8988T (cell line): ENCODE measurements at places on chromosomes 2 and 18.

GRCh38 chr2:215364157-215365155 lies 52.6 kb downstream of the ATIC start:
- no peak for DNase-seq

DNA sequence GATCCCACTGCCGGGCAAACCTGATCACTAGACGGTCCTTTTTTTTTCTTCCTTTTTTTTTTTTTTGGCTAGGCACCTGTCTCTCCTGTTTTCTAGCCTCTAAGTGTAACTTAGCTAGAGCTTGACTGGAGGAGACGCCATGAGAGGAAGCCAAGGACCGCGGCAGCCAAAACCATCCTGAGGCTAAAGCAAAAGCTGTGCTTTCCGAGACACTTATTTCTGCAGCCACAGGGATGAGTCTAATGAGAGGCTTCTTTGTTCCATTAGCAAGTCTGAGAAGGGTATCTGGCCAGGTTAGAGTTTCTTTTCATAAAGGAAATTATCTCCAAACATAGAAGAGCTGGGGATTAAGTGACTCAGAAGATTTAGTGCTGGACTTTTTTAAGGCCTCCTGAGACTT lies 7.3 kb upstream of the CXCR4 start:
- no peak for DNase-seq

DNA sequence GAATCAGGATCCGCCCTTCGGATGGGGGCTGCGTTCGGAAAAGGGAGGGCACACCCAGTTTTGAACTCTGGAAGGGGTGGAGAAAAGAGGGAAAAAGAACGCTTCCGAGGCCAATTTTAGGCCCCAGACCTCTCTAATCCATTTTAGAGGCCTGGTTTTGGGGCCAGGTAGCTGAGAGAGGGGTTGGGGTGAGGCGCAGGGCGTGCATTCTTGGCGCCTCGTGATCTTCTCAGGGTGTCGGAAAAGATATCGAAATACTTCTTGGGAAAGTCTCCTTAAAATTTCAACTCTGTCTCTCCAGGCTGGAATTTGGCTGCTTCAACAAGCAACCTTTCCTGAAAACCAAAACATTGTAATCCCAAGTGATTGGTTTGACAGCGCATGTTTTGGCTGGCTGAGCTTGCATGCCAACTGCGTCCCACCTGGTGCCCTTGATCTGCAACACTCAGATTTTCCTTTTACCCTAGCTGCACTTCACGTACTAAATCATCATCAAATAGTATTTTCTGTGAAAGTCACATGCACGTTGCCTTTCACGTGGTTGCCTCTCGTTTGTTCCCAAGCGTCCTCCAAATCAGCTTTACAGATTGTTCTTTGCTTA lies 864 bp upstream of the XPO1 start:
- DNase-seq: no peak

- DNase-seq: no peak
Observed at GRCh38 chr2:16071039-16071864, 130.9 kb downstream of the MYCN start.

DNA sequence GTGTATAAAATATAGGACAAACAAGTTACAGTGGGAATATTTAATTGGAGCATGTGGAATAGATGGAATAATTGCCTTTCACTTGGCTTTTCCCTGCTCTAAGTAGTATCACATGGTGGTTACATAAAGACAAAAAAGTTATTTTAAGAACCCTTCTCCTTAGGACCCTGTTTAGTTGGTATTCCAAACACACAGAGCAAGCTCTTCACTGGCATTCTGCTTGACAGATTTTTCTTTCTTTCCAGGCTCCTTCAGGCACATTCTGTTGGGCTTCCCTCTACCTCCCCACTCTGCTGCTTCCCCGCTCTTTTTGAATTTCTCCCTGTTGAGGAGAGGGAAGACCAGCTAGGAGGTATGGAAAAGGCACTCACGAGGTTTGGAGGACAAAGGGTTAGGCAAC lies 29.0 kb upstream of the DARS1 start:
- DNase-seq: no peak

GRCh38 chr2:172072303-172072702 lies 13.0 kb upstream of the DLX1 start:
- no peak for DNase-seq

DNA sequence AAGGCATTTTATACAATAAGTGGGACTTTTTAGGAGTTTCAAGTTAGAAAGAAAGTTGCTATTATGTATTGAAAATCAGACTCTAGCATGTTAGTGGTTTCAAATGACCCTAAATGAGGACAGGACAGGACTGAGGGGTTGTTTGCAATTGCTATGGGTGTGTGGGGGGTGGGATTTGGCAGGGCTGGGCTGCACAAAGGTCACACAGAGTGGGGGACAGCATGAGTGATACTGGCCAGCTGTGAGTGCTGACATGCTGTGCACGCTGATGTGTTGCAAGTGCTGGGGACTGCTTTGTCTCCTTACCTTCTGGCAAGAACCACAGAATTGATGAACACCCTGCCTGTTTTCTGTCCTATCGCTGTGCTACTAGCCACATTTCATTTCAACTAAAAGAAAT lies 29.8 kb downstream of the RNMT start:
- no peak for DNase-seq

DNA sequence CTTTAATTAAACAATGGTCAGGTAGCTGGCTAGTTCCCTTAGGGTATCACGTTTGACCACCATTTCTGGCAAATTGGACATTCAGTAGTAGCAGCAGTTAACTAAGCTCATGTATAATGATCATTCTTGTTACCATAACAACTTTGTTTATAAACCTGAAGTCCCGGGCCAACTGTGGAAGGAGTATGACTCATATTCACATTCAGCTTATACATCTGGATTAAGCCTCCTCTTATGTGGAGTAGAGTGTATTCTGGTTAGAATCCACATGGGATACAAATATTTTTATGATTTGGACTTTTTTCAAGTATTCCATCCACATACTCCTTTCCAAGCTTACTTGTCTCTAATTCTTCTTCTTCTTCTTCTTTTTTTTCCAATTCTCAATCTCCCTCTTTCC lies 70.3 kb upstream of the ZSWIM2 start:
- DNase-seq: no peak

DNA sequence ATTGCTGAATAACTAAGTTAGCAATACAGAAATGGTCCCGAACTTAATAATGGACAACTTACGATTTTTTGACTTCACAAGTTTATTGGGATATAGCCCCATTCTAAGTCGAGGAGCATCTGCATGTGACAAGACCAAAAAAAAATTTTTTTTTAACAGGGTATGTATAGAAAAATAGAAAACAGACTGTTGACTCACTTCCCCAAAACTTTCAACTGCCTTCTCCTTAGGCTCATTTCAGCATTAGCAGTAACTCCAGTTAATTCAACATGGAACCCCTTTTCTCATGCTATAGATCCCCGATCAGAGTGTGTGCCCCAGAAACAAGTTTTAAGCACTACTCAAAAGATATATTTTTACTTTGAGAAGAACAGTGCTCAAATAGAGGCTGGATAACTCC lies 5.4 kb downstream of the CD302 start:
- no peak for DNase-seq

- DNase-seq: no peak
Observed at GRCh38 chr18:27467073-27467472, 282.0 kb upstream of the CHST9 start.

GRCh38 chr18:77111449-77111848 lies 21.1 kb downstream of the MBP start:
- DNase-seq: no peak

DNA sequence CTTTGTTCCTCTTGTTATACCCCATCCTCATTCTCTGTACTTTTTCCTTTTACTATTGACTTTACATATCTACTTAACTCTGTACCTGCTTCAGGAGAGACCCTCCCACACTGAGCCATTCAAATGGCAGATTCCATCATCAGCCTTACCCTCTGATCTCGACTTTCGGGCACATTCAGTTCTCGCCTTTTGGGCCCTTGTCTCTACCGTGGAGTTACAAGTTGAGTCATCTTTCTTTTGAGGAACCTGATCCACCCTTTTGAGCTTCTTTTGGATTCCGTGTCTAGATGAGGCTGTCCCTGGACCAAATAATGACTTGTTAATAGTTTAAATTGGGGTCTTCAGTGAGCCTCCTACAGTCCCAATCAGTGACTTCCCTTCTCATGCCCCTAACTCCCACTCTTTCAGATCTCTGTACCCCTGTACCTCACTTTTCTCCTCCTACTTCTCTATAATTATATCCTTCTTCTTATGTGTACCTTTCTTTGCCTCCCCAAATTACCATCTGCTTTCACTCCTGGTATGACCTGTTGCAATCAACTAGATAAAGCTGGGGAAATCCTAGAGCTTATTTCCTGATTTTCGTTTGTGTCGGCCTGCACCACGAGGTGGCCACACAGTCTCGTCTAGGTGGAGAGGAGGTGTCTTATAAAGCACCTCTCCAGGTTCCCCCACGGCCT lies 17.2 kb downstream of the SP110 start:
- DNase-seq: no peak

DNA sequence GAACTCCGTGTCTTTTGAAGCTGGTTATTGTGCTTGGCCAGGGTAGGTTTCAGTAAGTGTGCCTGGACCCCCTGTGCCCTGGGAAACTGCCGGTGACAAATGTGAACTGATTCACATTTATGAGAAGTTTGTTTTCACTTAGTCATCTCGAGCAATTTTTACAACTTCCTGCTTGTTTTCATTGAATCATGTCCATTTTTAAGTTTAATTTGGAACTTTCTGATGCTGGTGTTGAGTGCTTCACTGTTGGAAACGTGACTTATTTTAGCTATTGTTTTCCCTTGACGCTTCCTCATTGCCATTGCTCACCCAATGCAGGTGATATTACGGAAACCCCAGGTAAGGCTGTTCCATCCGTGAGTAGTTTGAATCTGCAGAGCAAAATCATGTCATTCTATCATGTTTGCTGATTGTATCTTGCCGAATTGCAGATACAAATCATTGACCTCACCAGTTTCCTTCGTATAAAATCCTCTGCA lies 97.2 kb downstream of the RTN4 start:
- DNase-seq: no peak

DNA sequence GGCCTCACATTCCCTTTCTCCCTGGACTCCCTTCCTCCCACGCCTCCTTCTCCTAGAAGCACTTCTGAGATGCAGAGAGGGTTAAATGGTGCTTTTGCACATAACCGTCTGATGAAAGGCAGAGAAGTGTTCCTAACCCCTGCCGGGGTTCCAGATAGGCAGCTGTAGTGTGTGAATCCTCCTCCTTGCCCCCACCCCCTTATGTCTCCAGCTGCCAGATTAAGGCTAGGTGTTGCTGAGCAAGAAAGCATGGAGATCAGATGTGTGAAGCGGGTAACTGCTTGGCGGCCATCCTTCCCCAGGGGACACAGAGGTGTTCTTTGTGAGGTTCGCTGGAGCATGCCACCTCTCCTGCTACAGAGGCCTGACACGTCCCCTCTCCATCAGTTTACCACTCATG lies 88.3 kb downstream of the NRP2 start:
- no peak for DNase-seq

DNA sequence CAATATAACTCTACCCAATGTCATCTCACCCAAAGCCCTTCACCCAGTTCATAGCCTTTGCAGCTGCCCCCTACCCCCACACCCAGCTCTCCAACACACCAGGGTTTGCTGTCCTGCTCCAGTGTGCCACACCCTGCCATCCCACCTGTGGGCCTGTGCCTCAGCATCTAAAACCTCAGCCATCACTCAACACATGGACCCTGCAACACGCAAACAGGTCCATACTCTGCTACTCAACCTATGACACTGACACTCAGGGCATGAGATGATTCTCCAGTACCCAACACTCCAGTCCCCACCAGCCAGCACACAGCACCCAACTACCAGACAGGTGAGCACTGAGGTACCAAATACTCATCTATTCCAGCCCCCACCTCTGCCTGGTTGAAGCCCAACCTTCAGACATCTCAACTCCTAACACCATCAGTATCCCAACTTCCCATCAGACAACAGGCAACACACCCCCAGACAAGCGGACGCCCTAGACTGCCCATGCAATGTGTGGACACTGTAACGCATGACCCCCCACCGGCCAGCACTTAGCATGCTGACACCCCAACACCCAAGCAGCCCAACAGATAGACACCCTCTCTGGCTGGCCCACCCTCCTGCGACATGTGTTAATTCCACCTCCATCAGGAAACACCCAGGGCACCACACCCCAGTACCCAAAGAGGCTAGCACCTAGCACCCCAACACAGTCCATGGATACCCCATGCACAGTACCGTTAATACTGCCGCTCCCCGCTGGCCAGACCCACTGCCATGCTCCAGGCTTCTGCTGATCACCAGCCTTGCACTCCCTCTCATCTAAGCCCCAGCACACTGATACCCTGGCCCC lies 25.0 kb downstream of the ZAP70 start:
- no peak for DNase-seq

- DNase-seq: no peak
Observed at GRCh38 chr2:108988076-108988795, 784 bp downstream of the EDAR start.

DNA sequence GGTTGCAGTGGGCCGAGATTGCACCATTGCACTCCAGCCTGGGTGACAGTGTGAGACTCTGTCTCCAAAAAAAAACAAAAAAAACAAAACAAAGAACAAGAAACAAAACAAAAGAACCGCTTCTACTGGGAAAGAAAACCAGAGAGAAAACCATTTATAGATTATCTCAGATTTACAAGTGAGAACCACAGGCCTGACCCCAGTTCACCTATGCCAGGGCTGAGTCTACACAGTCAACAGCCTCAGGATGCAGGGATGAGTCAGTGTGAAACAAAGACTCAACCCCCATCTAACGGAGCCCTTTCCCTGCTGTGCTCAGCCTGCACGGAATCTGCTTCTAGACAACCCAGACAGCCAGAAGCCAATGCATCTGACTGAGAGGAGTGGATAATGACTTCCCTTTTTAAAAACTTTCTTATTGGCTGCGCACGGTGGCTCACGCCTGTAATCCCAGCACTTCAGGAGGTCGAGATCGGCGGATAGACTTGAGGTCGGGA lies 25.5 kb upstream of the YWHAQ start:
- peak; percentile 40 for DNase-seq

GRCh38 chr2:53253244-53253643 lies 514.4 kb upstream of the CHAC2 start:
- DNase-seq: no peak

DNA sequence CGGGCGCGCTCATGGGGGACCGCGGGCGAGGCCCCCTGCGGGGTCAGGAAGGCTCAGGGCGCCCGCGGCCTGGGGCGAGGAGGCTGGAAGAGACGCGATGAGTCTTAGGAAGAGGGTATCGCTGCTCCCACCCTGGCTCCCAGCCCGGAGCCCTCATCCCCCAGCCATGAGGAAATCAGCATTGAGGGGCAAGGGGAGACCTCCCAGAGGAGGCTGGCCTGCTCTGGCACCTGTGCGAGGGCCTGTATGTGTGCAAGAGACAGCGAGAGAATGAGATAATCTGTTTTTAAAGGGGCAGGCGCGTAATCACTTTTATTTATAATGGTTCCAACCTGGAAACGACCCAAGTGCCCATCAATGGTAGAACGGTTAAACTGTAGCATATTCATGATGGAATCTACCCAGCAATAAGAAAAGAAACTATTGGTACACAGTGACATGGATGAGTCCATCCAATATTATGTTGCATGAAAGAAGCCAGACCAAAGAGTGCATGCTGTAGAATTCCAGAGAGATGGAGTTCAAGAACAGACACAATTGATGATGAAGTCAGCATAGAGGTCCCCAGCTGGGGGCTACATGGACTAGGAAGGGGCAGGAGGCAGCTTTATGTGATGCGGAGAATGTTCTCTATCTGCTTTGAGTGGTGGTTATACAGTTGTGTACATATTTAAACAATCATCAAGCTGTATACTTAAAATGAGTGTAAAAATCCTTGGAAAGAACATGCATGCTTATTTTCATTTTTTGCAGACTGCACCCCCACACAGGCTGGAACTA lies 14.4 kb downstream of the FBXO41 start:
- no peak for DNase-seq

GRCh38 chr18:12656605-12656937 lies 1.3 kb downstream of the SPIRE1 start:
- DNase-seq: no peak
